CD4-positive, alpha-beta T cell treated with Interleukin-12 subunit alpha and Interleukin-12 subunit beta, for 1 hour (primary cell): ENCODE measurements at places on chromosomes 5 and 9.

- no peak for DNase-seq
Observed at GRCh38 chr9:26112724-26113123, 434.5 kb upstream of the TUSC1 start.

DNA sequence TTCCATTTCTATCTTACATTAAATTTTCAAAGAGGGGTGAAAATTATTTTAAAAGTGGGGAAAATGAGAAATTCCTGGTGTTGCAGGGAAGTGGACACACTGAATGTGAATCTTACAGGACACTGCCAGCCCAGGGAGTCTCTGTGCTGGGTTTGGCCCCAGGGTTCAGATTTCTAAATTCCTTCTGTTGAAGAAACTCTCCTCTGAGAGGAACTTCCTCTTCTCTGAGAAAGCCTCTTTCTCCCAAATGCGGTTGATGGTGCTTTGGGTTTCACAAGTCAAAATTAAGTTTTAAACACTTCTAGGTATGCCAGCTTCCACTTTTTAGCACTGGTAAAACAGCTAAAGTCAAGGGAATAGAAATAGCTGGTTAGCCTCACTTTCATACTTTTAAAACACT lies 317.9 kb upstream of the ITGA1 start:
- peak; percentile 1 for DNase-seq

DNA sequence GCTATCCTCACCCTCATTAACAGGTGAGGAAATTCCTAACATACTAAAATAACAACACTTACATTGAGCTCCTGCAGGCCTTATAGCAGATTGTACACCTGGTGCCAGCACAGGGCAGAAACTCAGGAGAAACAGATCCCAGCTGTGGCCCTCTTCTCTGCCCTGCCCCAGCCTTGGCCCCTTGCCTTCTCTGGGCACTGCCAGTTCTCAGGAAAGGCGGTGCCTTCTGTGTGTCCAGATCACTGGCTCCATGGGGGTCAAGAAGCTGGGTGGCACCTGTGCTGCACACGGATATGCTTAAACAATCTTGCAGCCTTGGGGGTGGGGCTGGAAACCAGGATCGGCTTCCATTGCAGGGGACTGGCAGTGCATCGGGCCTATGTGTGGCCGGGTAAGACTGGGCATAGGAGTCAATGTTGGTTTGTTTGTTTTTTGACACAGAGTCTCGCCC lies 19.3 kb downstream of the KYAT1 start:
- DNase-seq: no peak

DNA sequence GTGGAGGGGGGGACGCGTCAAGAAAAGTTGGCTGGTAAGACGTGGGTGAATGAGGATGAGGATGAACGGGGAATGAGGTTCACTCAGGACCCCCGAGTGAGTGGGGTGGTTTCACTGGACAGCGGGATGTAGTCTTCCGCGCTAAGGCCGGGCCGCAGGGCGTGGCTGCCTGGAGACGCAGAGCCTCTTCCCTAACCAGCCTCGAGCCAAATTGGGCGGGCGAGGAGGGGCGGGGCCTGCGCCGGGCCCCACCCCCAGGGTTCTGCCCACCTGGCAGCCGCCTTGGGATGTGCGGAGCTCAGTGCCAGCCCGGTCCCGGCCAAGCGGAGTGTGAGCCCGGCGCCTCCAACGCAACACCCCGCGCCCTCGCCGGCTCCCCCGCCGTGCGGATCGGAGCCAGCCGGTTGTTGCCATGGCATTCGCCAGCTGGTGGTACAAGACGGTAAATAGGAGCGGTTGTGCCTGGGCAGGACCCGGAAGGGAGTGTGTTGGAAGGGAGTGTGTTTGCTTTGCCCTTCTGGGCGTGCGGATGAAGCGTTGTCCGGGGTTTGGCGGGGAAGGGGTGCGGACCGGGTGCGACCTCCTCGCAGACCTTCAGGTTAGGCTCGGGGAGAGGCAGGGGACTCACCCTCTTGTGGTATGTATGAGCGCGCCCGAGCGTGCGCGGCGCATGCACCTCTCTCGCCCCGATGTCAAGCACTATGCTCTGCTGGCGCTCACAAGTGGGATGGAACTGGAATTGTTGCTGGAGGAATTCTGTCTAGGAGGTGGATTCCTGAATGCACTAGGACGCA lies 746 bp downstream of the CAST start:
- DNase-seq: peak; percentile 88

GRCh38 chr9:15509931-15510788 lies 610 bp downstream of the PSIP1 start:
- DNase-seq: peak; percentile 73

- DNase-seq: no peak
Observed at GRCh38 chr5:102826629-102827028, 71.5 kb downstream of the PAM start.

GRCh38 chr5:5683174-5683573 lies 260.7 kb downstream of the ICE1 start:
- no peak for DNase-seq

DNA sequence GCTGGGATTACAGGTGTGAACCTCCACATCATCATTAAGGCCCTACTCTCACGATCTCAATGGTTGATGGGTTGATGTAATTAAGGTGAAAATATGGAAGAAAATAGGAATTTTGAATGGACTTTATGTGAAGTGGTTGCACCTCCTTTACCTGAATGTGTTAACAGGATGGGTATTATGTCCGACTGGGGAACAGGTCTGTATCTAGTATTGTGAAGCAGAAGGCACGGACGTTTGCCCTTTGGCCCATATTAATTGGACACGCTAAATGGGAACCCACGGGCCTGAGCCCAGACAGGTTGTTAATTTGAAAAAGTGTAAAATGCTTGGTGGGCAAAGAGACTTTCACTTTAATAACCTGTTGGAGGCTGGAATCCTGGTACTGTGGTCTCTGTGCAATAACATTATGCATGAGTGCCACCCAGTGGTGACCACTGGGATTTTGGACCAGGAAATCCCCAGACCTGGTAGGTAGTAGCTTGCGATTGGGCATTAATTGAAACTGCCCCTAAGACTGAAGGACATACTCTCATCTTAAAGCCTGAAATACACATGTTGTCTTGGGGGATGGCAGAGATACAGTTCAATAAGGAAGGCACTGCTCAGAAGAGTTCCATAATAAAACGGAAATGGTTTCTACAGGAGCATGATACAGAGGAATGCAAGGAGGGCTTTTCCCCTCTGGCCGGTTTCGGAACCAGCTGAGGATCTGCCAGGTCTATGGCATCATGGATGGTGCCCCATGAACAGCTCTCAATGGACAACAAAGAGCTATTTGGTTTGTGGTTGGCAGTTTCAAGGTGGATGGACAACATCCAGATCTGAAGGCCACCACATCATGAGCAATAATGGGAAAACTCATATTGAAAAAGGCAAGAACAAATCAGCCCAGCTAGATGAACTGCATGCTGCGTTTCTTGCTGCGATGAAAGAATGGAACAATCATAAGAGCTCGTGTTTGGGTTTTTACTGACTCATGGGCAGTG lies 26.2 kb upstream of the BICD2 start:
- peak; percentile 82 for DNase-seq
